Effector CD8-positive, alpha-beta T cell (primary cell): ENCODE measurements at places on chromosomes 2 and 18.

- no peak for DNase-seq
Observed at GRCh38 chr18:61542596-61542995, 209.4 kb downstream of the CDH20 start.

- DNase-seq = no peak
Observed at GRCh38 chr18:8787794-8788193, 82.4 kb downstream of the MTCL1 start.

- no peak for DNase-seq
Observed at GRCh38 chr2:233858331-233858730, 4.0 kb upstream of the HJURP start.

GRCh38 chr2:204108781-204109295 lies 172.3 kb downstream of the ICOS start:
- no peak for DNase-seq

DNA sequence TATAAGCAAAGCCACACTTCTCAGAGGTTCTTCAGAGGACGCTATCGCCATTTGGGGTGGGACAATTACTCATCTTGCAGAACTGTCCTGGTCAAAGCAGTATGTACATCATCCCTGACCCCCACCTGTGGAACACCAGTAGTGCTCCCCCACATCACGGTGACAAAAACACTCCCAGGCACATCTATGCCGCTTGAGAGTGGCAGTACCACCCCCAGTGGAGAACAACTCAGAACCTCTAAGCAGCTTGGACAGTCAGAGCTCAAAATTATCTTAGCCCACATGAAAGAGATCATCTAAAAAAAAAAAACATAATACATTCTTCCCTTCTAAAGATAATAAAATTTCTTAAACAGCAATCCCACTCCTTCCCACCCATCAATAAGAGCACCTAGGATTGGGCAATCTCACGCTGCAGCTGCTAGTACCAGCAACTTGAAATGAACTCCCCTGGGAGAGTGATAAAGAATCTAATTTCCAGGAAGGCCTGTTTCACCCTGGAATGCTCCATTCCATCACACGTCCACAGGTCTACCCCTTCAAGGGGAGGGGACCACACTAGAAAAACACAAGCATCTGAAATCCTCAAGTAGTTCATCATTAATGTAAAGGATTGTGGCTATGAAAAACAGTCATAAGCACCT lies 31.7 kb downstream of the LRP2 start:
- no peak for DNase-seq

DNA sequence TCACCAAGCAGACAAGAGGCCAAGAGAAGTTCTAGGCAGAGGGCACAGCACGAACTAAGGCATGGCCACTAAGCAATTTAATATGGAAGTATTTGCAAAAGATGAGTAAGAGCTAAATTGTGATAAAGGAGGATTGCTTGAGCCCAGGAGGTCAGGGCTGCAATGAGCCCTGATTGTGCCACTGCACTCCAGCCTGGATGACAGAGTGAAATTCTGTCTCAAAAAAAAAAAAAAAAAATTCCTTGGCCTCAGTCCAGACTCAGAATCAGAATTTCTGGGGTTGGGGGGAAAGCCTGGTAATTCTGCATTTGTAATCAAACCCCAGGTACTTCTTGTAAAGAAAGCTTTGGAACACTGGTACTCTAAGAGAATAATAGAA lies 46.8 kb upstream of the RTN4 start:
- DNase-seq = no peak

- no peak for DNase-seq
Observed at GRCh38 chr2:230865766-230866755, 1.3 kb downstream of the ITM2C start.

GRCh38 chr2:118372886-118373830 lies 284.9 kb downstream of the INSIG2 start:
- no peak for DNase-seq

DNA sequence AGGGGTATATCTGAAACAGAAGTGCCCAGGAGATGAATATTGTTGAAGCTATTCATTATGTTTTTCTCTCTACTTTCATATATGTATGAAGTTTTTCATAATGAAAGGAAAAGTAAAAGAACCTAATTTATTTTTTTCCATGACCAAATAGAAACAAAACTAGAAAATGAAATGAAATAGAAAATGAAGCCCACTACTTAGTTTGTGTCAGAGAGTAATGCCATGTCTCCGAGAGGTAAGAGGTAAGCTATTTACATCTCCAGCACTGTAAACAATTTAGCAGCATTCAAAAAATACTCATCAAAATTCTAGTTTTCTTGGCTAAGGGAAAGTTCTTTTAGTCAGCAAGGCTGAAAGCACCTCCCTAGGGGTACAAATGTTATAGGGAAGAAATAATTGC lies 238.6 kb downstream of the PTH2R start:
- no peak for DNase-seq

DNA sequence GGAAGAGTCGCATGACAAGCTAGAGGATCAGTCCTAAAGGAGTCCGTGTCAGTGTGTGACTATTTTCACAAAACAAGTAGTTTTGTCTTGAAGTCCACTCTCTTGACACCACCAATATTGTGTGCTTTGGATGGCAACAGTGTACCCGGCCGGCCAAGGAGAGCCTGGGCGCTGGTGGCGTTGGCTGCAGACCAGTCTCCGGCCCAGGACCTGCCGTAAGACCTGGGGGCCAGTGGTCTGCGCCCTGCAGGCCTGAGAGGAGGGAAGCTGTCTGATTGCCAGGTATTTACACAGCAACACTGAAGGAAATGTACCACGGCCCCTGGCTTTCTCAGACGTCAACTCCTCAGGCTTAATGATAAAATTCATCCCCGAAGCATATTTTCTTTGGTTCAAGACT lies 472.4 kb upstream of the SALL3 start:
- no peak for DNase-seq

DNA sequence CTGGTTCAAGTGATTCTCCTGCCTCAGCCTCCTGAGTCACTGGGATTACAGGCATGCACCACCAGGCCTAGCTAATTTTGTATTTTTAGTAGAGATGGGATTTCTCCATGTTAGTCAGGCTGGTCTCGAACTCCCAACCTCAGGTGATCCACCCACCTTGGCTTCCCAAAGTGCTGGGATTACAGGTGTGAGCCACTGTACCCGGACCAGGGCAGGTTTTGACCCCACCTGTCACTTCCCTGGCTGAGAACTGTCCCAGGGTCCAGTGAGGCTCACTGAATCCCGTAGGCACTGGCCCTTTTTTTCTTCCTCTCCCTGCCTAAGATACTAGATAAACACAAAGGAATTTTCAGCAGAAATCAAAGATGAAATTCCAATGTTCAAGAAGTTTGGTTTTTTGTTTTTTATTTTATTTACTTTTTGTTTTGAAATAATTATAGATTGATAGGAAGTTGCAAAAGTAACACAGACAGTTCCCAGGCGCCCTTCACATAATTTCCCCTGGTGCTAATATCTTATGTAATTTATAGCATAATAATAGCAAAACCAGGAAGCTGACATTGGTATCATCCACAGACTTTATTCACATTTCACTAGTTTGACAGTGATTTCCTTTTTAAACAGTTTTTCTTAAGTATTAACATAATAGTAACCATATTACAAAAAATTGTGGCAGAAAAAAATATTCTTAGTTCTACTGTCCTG lies 52.4 kb upstream of the B3GNT7 start:
- no peak for DNase-seq

DNA sequence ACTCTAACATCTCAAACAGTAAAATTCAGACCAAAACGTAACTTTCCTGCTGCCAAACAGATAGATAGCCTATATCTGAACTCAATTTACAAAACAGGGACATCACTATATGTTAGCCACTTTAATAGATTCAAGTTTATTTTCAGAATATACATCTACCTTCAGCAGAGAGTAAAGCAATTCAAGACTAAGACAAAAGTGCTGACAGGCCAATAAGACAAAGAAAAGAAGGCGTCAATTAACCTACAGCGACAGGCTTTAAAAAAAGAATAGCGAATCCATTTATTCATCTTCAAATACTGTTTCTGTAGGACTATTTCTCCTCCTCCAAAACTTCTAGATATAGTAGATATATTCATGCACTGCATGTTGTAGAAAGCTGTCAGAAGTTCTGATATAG lies 333.0 kb downstream of the GRB14 start:
- DNase-seq = no peak

DNA sequence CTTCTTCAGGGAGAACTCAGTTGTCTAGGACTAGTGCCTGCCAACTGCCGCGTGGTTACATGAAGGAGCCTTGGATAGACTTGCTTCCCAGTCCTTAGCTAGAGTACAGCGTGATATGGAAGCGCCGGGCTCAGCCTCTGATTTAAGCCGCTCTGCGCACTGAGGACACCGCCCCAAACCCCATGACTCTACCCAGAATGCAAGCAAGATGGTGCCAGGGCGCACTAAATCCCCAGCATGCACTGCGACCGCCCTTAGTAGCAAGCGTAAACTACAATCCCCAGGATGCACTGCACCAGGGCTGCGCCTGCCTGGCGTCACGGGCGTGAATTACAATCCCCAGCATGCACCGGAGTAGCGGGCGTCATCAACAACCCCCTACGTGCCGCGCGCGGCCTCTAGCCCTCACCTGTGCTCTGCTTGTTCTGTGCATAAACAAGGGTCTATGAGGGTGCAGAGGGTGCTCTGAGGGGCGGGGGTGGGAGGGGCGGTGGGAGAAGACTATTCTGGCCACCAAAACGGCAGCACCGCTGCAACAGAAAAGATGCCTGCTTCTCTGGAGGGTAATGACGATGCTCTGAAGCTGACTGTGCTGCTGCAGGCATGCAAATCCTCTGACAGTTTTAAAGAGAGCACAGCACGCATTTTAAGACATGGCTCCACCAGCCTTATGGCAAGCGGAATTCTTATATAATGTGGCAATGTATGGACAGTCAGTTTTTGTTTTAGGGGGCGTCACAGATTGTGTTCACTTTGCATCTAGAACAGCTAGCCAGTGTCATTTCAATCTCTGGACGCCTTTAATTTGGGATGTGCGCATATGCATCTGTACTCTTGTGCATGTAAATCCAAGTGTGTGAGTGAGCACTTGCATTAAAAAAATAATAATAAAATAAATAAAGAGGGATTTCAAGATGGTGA lies 282.5 kb upstream of the MYT1L start:
- DNase-seq = peak; percentile 83

DNA sequence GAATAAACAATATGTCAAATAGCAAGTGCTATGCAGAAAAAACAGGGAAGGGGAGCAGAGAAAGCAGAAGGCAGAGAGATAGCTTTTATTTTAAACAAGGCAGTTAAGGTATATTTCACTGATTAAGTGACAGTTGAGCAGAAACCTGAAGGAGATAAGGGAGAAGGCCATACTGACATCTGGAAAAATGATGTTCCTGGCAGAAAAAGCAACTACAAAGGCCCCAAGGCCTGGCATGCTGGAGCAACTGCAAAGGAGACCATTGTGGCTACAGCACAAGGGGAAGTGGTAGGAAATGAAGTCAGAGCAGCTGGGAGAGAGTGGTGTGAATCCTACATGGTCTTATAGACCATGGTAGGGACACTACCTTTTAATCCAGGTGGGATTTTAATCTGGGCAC lies 8.9 kb upstream of the PCBP1 start:
- no peak for DNase-seq

GRCh38 chr2:8884812-8885211 lies 47.4 kb upstream of the KIDINS220 start:
- no peak for DNase-seq
